ENCODE measurements at places on chromosomes 13 and 19. TPM values are rescaled to one million over a fixed set of nuclear protein-coding genes. Genes with fewer than 3 reads are reported as not detected.

- DNase-seq: no peak
These were observed 2.4 kb downstream of the IRF3 start for GRCh38 chr19:49663224-49663623.

KLHL1 gene
- polyA plus RNA-seq: not detected

ZNF835 gene
- 0.03 TPM for polyA plus RNA-seq

DNA sequence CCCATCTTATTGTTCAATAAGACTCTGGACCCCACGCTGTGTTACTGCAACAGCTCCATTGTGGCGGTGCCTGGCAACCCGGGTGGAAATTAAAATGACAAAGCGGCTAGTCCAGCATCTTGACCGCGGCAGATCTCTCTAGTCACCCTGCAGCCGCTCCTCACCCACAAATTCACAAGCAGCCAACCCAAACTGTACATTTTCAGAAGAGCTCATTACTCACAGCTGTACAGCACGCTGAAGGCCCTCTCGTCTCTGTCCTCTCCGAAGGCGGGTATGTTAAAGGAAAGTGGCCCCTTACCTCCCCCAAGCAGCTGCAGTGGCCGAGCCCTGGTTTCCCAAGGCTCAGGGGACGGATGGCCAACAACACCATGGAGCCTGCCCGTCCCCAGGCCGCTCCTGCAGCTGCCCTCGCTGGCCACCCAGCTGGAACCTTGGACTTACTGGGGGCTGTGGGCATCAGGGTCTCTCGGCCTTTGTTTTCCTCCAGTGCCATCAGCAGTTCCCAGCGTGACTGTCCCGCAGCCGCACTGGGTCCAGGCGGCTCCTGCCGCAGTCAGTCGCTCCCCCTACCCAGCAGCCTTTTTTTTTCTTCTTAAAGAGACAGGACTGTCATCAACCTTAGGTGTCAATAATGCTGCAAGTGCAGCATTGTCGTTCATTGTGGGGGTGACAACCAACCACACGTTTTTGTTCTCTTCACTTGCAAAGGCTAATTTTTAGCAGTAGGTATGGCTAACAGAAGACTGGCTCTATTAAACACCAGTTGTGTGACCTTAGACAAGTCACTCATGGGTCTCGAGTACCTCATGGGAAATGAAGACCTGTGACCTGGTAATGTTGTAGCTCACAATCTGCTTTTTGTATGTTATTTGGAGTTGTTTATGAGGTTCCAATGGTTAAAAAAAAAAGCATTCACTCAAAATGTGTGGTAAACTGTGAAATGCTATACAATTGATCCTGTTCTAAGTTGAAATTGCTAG is at the start of gene SACS:
Gene SACS, minus strand, starts transcription at position 532 of the 983 bp plus-strand sequence. CDS start 22,463 bp downstream, outside the sequence.
- peak; percentile 81 for DNase-seq

ETV2 gene
- polyA plus RNA-seq: 0.84 TPM

DNA sequence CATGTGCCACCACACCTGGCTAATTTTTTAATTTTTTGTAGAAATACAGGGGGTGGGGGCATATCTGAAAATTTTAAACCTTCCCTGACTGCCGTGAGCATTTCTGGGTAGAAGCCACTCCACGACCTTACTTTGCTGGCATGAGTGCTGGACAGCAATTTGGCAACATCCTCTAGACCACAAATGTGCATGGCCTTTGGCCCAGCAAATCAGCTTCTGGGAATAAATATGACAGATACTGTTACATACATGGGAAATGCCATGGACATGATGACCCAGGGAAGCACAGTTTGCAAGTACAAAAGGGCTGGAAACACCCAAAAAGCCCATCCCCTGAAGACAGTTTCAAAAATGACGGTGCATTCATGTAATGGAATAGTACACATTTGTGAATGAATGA is 3.2 kb upstream of the PVR start:
- no peak for DNase-seq

DNA sequence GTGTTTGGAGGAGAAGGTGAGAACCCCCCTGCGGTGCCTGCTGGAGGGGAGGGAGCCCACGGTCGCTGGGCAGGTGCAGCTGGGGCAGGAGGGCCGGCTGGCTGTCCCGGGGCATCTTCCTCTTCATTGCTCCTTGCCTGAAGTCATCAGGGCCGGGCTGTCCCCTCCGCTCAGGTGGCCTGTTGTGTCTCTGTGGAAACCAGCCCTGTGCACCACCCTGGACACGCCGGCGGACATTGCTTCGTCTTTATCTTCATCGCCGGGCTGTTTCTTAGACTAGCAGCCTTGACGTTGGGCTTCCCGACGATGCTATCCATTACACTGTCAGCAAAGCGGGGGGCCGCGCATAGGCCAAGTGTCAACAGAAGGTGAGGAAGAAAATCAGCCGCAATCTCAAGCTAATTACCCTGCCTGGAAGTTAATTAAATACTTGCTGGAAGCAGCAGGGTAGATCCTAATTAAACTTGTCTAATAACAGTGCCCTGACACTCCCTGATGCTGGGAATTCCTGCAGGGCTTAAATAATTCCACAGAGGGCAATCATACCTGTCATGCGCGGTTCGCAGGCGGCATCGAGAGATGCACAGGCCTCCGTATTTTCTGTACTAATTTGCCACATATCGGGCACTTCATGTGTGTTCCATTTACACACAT is 111.4 kb upstream of the SOX1 start:
- DNase-seq: no peak

DNA sequence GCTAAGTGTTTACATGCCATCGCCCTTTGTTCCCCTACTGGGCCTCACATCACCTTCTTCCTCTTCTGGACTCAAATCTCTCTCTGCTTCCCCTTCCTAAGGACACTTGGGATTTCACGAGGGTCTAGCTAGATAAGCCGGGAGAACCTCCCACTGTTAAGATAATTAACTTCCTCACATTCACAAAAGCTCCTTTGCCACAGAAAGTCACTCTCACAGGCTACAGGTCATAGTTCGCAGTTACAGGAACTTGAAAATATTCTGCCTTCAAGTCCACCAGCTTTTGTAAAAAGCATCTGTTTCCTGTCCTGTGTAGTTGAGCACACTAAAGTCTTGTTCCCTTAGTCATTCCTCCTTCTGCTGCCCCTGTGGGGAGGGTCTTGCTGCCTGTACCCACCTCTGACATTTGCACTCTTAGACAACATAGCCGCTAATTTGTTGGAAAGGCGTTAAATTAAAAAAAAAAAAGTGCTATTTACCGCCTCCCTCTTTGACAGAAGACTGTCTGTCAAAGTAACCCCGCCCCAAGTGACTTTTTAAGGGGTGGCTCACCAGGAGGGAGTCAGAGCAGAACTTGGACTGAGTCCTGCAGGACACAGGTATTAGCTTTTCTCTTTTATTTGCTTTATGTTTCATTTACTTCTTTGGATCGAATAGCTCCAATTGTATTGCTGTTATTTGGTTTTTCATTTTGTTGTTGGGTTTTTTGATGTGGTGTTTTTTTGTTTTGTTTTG is 26.8 kb upstream of the CEACAM21 start:
- no peak for DNase-seq

- DNase-seq: no peak
These were observed 35.8 kb downstream of the RXFP2 start for GRCh38 chr13:31775148-31775547.

DNA sequence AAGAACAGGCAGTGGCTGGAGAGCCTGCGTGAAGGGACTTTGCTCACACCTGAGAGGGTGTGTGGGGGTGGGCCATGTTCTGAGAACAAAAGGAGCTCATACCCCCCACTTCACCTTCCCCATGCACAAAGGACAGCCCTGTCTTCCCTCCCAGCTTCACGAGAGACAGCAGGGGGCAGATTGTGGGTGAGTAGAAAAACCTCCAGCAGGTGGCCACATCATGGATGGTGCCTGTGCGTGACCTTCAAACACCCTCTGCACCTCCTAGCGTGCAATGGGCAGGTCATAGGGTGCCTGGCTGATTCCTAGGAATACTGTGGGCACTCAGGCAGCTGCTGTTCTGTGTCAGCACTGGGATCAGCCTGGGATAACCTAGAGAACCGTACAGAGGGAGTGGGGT is 36.3 kb upstream of the PSG9 start:
- no peak for DNase-seq

COL4A2 gene
- polyA plus RNA-seq: 137 TPM

U2AF1L4 gene
- 25.9 TPM for polyA plus RNA-seq

NFIX gene
- polyA plus RNA-seq: 5.1 TPM

ZNF177 gene
- 3.6 TPM for polyA plus RNA-seq

Measured in SK-N-SH (cell line).